ENCODE measurements at places on chromosomes 4 and X. TPM values are rescaled to one million over a fixed set of nuclear protein-coding genes. Genes with fewer than 3 reads are reported as not detected.

DNA sequence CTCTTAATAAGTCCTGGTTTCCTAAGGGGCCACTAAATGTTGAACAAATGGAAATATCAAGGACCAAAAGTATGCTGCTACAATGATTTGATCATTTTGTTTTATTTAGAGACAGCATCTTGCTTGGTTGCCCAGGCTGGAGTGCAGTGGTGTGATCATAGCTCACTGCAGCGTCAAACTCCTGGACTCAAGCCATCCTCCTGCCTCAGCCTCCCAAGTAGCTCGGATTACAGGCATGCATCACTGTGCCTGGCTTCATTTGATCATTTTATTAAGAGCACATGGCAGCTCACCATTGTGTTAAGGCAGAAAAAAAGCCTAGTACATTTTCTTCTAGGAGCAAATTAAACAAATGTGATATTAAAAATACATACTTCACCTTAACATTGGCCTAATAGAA is 52.7 kb downstream of the DCLK2 start:
- no peak for DNase-seq

GRCh38 chr4:125368671-125369081 is 53.9 kb downstream of the FAT4 start:
- no peak for DNase-seq

DNA sequence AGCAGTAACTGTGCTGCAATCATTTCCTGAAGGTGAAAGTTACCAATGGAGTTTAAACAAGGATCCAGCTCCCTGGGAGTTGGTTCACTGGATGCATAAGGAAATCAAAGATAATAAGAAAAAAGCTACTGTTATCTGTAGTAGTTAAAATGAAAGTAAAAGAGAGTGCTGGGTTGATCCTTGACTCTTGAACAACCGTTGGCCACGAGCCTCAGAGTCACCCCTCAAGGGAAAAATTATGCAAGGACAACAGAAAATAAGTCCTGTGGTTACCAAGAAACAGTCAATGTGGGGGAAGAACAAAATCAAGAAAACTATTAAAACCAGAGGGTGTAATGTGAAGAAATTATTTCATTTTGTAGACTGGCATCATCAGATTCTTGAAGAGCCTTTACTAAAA is 49.7 kb upstream of the DDIT4L start:
- no peak for DNase-seq

The NEUROG2 gene
- not detected for total RNA-seq

The GRIA2 gene
- total RNA-seq: not detected

The MED12 gene
- total RNA-seq: 14.9 TPM
